Activated effector memory CD4-positive, alpha-beta T cell treated with anti-CD3 and anti-CD28 coated beads, Interleukin-2, amount 50 U/mL, for 16 hours (primary cell): ENCODE measurements at places on chromosomes 1 and 21.

DNA sequence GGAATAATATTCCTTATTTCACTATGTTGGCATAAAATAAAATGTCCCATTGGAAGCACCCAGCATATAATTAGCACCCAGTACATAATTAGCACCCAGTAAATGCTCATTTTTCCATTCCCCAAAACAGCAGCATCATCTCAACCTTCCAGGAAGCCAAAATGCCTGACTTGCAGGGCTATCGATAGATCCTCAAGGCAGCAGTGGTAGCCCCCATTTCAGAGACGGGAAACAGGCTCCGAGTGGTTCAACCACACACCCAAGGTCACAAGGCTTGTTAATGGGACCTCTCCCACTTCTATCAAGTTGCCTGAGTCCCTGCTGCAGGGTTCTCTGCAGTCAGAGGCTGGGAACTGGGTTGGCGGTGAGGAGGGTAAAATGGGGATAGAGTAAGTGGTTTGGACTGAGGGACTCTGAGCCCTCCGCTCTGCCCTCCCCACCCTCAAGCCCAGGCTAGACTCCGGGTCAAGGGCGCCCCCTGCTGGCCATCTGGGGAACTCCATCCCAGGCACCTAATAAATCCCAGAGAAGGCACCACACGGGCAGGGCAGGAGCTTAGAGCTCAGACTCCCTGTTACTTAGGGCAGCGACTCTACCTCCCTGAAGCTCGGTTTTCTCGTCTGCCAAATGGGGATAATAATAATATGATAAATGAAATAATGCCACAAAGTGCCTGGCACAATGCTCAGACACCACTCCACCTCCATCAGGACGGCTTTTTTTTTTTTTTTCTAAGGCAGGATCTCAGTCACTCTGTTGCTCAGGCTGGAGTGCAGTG lies 21.9 kb upstream of the LAPTM5 start:
- DNase-seq, result peak; percentile 98

GRCh38 chr1:181318022-181318857 lies 165.1 kb upstream of the CACNA1E start:
- DNase-seq, result no peak

DNA sequence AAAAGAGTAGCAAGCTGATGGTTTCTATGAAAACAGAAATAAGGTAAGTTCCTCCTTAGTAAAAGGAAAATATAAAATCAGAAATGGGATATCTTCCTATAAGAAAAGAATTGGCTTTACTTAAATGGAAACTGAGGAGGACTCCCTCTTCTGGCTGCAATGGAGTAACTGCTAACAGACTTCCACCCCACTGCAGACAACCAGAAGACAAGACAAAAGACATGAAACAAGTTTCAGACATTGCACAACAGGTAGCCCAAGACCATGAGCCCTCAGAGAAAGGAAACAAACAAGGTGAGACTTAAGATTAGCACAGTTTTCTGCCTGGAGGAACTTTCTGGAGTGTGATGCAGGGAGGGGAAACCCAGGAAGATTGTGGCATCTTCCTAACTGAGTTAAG lies 17.0 kb upstream of the OLFML2B start:
- no peak for DNase-seq

DNA sequence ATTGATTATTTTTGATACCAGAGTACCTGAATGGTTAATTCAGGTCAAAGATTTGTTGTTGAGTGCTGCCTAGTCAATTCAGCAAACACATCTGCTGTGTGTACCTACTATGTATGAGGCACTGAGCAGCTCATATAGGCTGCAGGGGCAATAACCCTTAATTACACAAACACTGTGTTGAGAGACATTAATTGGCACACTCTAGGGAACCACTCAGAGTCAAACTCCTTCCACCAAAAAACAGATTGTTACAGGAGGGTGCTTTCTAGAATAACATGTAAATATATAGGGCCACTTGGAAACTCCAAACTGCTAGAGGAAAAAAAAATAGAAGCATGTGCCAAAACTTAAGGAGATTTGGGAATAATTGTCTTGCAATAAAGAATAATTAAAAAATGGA lies 31.3 kb downstream of the UBE2U start:
- no peak for DNase-seq

GRCh38 chr1:223831755-223832636 lies 13.8 kb downstream of the TP53BP2 start:
- no peak for DNase-seq

- peak; percentile 91 for DNase-seq
Observed at GRCh38 chr1:39491146-39491921, at the start of gene BMP8A. Gene BMP8A, plus strand, starts transcription at chr1:39491636. Its CDS starts 356 bp downstream, at chr1:39491992.

- no peak for DNase-seq
Observed at GRCh38 chr1:29584362-29584761, 348.0 kb downstream of the PTPRU start.

GRCh38 chr1:201883266-201883665 lies 5.4 kb upstream of the SHISA4 start:
- DNase-seq, result no peak

DNA sequence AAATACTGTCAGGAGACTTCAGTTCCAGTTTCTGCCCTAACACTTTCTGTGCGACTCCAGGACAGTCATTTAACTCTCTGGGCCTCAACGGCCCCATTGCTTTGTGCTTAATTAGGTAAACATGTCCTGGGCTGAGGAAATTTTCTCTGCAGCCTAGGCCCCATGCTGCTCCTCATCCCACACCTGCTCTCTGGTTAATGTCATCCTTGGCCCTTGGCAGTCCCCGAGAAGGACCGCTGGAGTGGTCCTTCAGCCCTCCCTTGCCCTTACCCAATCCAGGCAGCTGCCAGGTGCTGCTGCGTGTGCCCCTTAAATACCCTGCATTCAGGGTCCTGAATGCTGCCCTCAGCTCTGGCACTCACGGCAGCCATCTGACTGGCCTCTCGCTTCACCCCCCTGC lies 18.7 kb downstream of the UBL4B start:
- DNase-seq, result peak; percentile 24

DNA sequence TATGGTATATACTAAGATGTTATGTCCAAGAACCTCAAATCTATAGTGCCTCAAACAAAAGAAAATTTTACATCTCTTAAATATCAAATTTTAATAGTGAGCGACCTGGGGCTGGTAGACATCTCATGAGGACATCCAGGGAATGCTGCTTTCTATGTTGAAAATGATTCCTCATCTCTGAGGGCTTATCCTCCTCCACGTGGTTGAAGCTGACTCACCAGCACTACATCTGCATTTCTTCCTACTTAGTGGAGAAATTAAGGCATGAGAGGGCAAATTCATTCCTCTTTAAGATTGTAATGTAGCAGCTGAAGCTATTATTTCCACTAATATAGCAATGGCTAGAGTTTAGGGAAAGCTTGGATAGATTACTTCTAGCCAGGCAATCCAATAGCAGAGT lies 529.5 kb downstream of the COL11A1 start:
- DNase-seq, result no peak
